Stimulated activated CD4-positive, alpha-beta T cell treated with anti-CD3 and anti-CD28 coated beads, Interleukin-4, amount 100 ng/mL, for 24 hours (primary cell): ENCODE measurements at places on chromosomes 5 and 9.

DNA sequence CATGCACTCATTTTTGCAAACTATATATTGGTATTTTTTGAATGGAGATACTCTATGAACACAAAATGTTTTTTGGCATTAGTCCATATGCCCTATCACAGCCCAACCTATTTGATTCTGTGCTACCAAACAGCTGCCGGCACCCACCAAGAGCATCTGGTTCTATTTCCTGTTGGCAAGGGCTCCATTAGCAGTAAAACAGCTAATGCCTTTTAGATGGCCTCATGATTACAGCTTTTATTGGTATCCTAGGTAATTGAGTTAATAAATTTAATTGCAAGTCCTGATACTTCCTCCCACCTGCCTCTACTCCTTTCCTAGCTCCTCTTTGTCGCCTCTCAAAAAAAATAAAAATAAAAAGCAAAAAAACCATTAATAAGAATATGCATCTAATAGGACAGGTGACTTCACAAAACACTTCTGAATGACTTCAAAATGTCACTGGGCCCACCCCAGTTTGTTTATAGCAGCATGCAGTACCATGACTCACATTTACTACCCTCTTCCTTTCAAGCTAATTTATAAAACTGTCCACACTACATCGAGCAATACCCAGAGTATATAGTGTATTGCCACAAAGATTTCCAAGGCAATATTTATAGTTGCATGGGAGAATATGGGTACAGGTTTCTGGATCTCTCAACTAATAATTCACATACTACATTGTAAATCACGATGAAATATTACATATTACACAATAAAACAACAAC, 620.4 kb downstream of the SLCO4C1 start:
- no peak for DNase-seq

DNA sequence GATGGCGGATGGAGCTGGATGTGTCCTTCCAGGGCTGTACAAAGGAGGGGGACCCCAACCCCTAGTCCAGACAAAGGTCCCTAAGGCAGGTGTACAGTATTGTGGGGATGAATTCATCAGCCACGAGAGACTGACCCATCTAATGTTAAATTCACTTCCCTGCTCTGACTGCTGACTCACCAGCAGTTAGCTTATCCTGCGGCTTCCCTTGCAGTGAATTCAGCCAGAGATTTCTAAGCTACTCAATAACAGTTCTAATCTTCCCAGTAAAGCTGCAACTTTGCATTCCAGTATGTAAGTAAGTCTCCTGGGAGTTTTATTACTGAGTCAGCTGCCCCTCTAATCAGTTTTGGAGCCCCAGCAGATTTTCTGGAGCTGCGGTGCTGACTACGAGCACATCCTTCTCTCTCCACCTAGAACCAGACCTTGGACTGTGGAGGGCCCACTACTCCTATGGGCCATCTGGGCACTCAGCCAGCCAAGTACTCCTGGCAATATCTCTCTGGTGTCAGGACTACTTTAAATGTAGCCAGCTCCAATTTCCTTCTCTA, 16.1 kb downstream of the B4GALT1 start:
- no peak for DNase-seq

DNA sequence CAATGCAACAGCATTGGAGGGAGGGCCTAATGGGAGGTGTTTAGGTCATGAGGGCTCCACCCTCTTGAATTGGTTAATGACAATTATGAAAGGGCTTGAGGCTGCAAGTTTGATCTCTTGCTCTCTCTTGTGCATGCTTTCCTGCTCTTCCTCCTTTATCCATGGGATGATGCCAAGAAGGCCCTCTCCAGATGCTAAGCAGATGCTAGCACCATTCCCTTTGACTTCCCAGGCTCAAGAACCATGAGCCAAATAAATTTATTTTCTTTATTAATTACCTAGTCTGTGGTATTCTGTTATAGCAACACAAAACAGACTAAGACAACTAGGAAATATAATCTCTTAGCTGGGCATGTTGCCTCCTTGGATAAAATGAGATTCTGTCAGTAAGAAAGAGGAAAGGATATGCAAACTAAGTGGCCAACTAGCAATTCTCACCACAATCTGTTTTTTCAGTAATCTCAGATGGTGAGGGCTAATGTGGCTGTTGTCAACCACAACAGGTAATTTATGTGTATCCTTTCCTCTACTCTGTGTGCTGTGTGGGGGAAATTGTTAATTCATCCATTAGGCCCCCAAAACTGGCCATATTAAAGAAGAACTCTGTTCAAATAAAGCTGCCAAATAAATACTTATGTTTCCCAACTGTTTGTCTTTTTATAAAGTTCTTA, 269.1 kb upstream of the CD180 start:
- DNase-seq: no peak

DNA sequence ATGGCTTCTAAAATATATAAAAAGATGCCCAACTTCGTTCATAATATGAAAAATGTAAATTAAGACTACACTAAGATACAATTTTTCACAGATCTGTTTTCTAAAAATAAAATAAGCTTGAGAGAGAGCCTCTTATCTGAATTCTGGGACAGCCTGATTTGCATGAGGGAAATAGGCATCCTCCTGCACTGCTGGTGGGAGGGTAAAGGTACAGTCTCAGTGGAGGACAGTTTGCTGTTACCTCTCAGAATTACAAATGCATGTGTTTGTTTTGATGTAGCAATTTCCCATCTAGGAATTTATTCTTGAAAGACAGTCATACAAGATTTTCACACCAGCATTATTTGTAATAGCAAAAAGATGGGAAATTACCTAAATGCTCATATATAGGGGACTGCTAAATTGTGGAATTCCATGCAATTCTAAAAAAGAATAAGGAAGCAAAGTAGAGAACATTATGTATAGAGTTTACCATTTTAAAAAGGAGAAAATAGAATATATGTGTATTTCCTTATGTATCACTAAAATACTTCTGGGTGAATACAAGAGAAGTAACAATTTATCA, 75.7 kb downstream of the ZSWIM6 start:
- no peak for DNase-seq

DNA sequence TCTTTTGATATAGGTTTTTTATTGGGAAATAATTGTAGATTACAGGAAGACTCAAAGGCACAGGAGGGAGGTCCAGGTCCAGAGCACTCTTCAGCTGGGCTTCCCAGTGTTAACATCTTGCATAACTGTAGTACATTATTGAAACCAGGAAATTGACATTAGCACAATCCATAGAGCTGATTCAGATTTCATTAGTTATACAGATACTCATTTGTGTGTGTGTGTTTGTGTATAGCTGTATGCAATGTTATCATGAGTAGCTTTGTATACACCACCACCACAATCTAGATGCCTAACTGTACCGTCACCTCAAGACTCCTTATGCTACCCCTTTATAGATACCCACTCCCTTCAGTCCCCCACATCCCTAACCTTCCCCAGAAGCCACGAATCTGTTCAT, 47.9 kb downstream of the SLC36A1 start:
- DNase-seq: no peak

- no peak for DNase-seq
Observed at GRCh38 chr5:7395432-7395946, 449 bp upstream of the ADCY2 start.

- DNase-seq: no peak
Observed at GRCh38 chr5:133257977-133258376, 206.2 kb downstream of the HSPA4 start.

DNA sequence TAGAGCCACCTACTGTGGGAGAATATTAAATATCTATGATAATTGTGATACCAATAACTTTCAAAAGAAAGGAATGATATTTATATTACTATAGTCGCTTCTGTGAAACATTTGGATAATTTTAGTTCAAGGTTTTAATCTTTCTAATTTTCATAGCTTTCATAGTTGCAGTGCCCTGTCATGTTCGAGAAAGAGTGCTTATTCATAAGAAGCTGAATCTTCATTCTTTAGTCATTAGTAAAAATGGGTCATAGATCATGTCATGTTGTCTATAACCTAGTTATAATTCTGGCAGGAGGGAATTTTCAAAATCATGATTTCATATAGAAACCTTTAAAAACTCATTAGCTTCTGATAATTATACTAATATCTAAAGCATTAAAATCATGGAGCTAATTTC, 685.6 kb downstream of the CETN3 start:
- DNase-seq: no peak

DNA sequence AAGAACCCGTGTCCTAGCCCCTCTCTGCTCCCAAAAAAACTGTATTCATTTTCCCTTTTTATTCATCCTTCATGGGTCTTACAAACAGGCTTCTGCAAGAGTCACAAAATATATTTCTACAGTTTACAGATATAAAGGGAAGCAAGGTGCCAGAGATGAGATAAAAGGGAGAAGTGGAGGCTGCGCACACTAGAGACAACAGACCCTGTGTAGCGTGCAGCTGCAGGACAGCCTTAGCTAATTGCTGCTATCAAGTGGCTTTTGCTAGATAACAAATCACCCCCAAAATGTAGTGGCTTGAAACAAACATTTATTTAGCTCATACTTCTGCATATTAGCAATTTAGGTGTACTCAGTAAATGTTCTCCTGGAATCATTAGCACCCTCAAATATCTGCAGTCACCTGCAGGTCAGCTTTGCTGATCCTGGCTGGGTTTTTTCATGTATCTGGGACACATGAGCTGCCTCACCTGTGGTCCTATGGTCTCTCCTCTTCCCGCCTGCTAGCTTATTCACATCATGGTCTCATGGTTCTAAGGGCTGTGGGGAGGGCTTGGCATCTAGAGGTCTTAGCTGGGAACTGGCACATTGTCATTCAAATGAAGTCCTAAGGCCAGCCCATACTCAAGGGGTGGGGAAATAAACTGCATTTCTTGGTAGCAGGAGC, 29.4 kb downstream of the ARHGEF37 start:
- DNase-seq: no peak

GRCh38 chr5:112514111-112514510, 95.0 kb upstream of the EPB41L4A start:
- DNase-seq: no peak

- DNase-seq: no peak
Observed at GRCh38 chr5:71903808-71904207, 184.7 kb downstream of the CARTPT start.

GRCh38 chr9:93683331-93684134, 107.1 kb downstream of the PHF2 start:
- no peak for DNase-seq

GRCh38 chr9:136117291-136117915, 1.3 kb downstream of the TMEM250 start:
- peak; percentile 47 for DNase-seq

GRCh38 chr9:126261584-126262356, 64.9 kb upstream of the MVB12B start:
- no peak for DNase-seq

- no peak for DNase-seq
Observed at GRCh38 chr5:1511651-1512540, 11.9 kb downstream of the LPCAT1 start.

DNA sequence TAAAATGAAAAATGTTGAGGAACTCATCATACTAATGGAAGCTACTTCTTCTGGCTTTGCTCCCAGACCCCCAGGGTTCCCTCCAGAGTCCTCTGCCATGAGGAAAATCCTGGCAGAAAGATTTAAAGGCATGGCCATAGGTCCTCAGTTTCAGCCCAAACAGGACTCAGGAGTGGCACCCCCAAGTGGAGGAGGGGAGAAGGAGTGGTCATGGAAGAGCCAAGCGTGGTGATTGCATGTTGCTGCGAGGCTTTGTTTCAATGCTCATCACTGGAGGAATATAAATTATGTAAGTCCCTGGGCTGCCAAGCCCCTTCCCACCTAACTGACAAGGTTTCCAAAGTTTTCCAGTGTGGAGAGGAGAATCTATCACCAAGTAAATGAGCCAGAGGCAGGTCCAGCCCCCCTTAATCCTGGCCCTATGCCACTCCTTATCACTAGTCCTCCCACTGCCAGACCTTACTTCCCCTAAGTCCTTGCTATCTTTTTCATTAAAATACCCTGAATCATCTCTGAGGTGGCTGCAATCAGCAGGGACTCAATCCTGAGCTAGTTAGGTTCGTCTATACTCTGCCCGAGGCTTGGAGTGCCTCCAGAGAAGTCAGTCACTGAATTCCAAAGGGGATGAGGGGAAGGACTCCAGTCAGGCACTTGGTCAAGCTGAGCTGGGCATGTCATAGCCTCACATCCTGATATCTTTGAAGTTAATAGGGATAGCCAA, 70.7 kb upstream of the TAF1L start:
- no peak for DNase-seq

- no peak for DNase-seq
Observed at GRCh38 chr5:37283214-37283820, 34.1 kb upstream of the CPLANE1 start.

GRCh38 chr5:131514316-131515283, 120.4 kb downstream of the RAPGEF6 start:
- DNase-seq: no peak

GRCh38 chr5:14407746-14408175, 173.8 kb upstream of the OTULINL start:
- no peak for DNase-seq

GRCh38 chr5:6728011-6728794, 15.0 kb downstream of the TENT4A start:
- no peak for DNase-seq

DNA sequence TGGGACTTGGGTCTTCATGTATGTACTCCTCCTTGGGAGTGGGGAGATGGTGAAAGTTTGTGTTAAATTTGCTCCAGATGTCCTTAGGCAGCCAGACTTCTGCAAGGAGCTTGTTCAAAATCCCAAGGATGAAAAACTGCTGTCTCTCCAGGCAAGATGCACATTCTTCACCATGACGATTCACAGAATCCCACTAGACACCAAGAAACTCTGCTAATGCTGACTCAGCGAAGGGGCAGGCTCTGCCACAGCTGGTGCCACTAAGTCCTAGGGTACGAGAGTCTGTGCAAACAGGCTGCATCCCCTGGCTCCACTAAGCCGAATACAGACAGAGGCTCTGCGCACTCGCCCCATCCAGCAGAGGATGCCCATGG, 71.1 kb downstream of the OLFM1 start:
- no peak for DNase-seq

GRCh38 chr9:114169029-114169951, 14.0 kb downstream of the COL27A1 start:
- DNase-seq: no peak
